Frontal cortex (tissue), 4 donors: ENCODE measurements at places on chromosomes 5 and 9. TPM values are rescaled to one million over a fixed set of nuclear protein-coding genes. Genes with fewer than 3 reads are reported as not detected.

The PLPP7 gene
- total RNA-seq: 6.1 TPM

The ZNF454 gene
- total RNA-seq: 9.0 TPM

The QRFP gene
- total RNA-seq: under 0.01 TPM

The SYK gene
- total RNA-seq: 2.0 TPM

The EMB gene
- total RNA-seq: 6.5 TPM

The MCIDAS gene
- total RNA-seq: not detected

The ARSI gene
- 0.41 TPM for total RNA-seq

The PDLIM4 gene
- total RNA-seq: 2.0 TPM

The FRMD3 gene
- 43.6 TPM for total RNA-seq

The ASS1 gene
- 16.7 TPM for total RNA-seq

The FCHSD1 gene
- total RNA-seq: 0.82 TPM

The PAPPA gene
- under 0.01 TPM for total RNA-seq

The ZNF618 gene
- total RNA-seq: 4.9 TPM

The CCL28 gene
- total RNA-seq: 0.41 TPM

The SLC6A7 gene
- 2.9 TPM for total RNA-seq

The RNF224 gene
- not detected for total RNA-seq

The ALG2 gene
- total RNA-seq: 29.3 TPM

The CCL27 gene
- 0.41 TPM for total RNA-seq

The PCSK1 gene
- 2.9 TPM for total RNA-seq
